ENCODE measurements at places on chromosomes 2 and 18. TPM values are rescaled to one million over a fixed set of nuclear protein-coding genes. Genes with fewer than 3 reads are reported as not detected.

DNA sequence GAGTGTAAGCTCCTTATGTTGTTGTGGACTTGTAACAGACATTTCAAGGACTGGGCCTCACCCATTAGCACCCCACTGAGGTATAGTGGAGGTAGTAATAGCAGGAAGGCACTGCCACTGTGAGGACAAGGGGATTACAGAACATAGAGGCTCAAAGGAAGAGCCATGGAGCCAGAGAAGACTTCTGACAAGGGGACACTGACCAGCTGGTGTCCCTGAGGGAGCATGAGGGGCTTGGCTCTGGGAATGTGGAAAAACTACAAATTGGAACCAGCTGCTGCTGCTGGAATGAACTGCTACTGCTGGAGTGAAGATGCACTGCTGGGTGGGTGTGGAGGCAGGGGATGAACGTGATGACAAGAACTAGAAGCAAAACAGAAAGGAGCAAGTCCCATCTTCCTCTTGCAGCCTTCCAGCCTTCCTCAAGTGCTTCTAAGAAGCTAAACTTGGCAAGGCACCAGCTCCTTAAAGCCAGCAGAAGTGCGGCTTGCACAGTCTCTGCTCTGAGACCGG is 167.3 kb upstream of the NOSTRIN start:
- H3K27me3 ChIP-seq, result no peaks in the 10 kb centered on the region
- peaks cover 8% of the 10 kb centered on the region for H3K4me1 ChIP-seq
- no peak overlapping the region for H3K4me3 ChIP-seq
- no peaks in the 10 kb centered on the region for H3K36me3 ChIP-seq
- no peak overlapping the region for H3K27ac ChIP-seq
- DNase-seq, result peak; percentile 69

GRCh38 chr18:49563701-49564517 is 2.1 kb downstream of the LIPG start:
- H3K4me3 ChIP-seq, result peak overlapping the region; percentile 91
- DNase-seq, result no peak
- peaks cover 31% of the 10 kb centered on the region for H3K36me3 ChIP-seq
- H3K27ac ChIP-seq, result peak overlapping the region; percentile 13
- H3K4me1 ChIP-seq, result peaks cover 49% of the 10 kb centered on the region

DNA sequence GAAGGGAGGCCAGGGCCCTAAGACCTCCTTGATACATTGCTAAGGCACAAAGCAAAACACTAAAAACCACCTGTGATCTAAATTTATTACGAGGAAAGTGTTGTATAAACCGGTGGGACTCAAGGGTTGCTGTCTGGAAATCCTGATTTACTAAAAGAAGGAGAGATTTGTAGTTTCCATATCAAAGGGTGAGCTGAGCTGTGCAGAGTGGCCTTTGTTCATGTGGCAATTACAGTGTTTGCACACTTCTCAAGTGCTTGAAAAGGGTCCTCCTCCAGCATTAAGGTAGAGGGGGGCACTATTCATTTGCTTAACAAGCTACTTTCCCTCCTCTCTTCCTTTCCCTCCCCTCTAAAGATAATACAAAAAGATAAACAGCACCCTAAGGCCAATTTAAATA is 30.5 kb upstream of the ITGA4 start:
- H3K27ac ChIP-seq, result no peak overlapping the region
- no peaks in the 10 kb centered on the region for H3K27me3 ChIP-seq
- H3K36me3 ChIP-seq, result no peaks in the 10 kb centered on the region
- H3K4me1 ChIP-seq, result no peaks in the 10 kb centered on the region
- no peak for DNase-seq

- H3K4me3 ChIP-seq, result no peak overlapping the region
- no peak overlapping the region for H3K27ac ChIP-seq
- no peaks in the 10 kb centered on the region for H3K4me1 ChIP-seq
- no peak for DNase-seq
These were observed 73.1 kb downstream of the FTCDNL1 start for GRCh38 chr2:199777916-199778315.

GRCh38 chr2:67567886-67568285 is 170.8 kb downstream of the ETAA1 start:
- H3K4me1 ChIP-seq, result no peaks in the 10 kb centered on the region
- DNase-seq, result no peak
- H3K4me3 ChIP-seq, result no peak overlapping the region
- no peaks in the 10 kb centered on the region for H3K36me3 ChIP-seq
- no peak overlapping the region for H3K27ac ChIP-seq
- H3K27me3 ChIP-seq, result no peaks in the 10 kb centered on the region

TRIB2 gene
- total RNA-seq, result 59.8 TPM

SIX3 gene
- total RNA-seq, result not detected

GRCh38 chr2:220569112-220569897 is 941.9 kb downstream of the SLC4A3 start:
- no peaks in the 10 kb centered on the region for H3K4me1 ChIP-seq
- no peak overlapping the region for H3K4me3 ChIP-seq
- DNase-seq, result peak; percentile 65
- no peaks in the 10 kb centered on the region for H3K27me3 ChIP-seq
- no peaks in the 10 kb centered on the region for H3K36me3 ChIP-seq

AAMP gene
- total RNA-seq, result 175 TPM

GRCh38 chr2:33373986-33374385 is 102.5 kb upstream of the RASGRP3 start:
- H3K27ac ChIP-seq, result no peak overlapping the region
- H3K27me3 ChIP-seq, result no peaks in the 10 kb centered on the region
- H3K36me3 ChIP-seq, result no peaks in the 10 kb centered on the region
- no peak for DNase-seq

DNA sequence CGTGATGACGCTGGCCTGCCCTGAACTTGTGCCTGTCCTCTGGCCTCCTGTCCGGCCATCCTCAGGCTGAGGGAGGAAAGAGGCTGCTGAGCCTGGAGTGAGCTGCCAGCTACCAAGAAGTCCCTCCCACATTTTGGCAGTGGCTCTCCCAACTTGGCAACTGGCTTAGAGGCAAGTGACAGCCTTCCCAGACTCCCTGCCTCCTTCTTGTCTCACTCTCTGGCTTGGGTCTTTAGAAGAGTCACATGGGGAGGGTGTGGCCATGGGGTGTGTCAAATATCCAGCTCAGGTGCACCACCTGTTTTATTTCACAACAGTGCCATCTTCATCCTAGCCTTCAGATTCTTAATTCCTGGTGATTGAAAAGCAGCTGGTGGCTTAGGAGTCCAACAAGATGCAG is 222.9 kb downstream of the PRKCE start:
- H3K36me3 ChIP-seq, result no peaks in the 10 kb centered on the region
- H3K4me1 ChIP-seq, result peaks cover 12% of the 10 kb centered on the region
- H3K27ac ChIP-seq, result no peak overlapping the region
- peak; percentile 50 for DNase-seq
- no peak overlapping the region for H3K4me3 ChIP-seq

TFCP2L1 gene
- total RNA-seq, result 188 TPM

DNA sequence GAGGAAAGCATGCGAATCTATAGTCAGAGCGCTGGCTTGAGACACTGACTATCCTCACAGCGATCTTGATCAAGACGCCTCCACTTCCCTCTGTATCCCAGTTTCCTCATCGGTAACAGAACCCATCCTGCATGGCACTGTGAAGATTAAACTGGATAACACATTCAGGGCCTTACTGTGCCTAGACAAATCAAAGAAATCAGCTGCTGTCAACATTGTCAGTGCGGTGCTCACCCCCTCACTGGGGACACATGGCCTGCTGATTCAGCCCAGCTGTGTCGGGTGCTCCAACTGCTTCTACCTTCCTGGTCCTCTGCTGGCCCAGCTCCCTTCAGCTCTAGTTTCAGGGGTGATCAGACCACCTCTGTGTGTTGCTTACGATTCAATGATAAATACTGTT is 268.6 kb upstream of the AGAP1 start:
- no peaks in the 10 kb centered on the region for H3K27me3 ChIP-seq
- H3K36me3 ChIP-seq, result no peaks in the 10 kb centered on the region
- H3K4me3 ChIP-seq, result no peak overlapping the region
- DNase-seq, result no peak

- no peak overlapping the region for H3K4me3 ChIP-seq
- peaks cover 13% of the 10 kb centered on the region for H3K4me1 ChIP-seq
- H3K27ac ChIP-seq, result no peak overlapping the region
- DNase-seq, result no peak
- no peaks in the 10 kb centered on the region for H3K27me3 ChIP-seq
- H3K36me3 ChIP-seq, result no peaks in the 10 kb centered on the region
These were observed 25.2 kb upstream of the ACVR1 start for GRCh38 chr2:157901325-157901724.

- H3K4me1 ChIP-seq, result no peaks in the 10 kb centered on the region
- DNase-seq, result no peak
- H3K4me3 ChIP-seq, result no peak overlapping the region
- H3K27me3 ChIP-seq, result no peaks in the 10 kb centered on the region
These were observed 565.2 kb upstream of the LINC00305 start for GRCh38 chr18:64714086-64714485.

- no peak overlapping the region for H3K27ac ChIP-seq
- H3K4me1 ChIP-seq, result peaks cover 11% of the 10 kb centered on the region
- H3K27me3 ChIP-seq, result no peaks in the 10 kb centered on the region
- no peak for DNase-seq
- no peak overlapping the region for H3K4me3 ChIP-seq
These were observed 3.3 kb upstream of the ORC2 start for GRCh38 chr2:200966770-200967169.

DNA sequence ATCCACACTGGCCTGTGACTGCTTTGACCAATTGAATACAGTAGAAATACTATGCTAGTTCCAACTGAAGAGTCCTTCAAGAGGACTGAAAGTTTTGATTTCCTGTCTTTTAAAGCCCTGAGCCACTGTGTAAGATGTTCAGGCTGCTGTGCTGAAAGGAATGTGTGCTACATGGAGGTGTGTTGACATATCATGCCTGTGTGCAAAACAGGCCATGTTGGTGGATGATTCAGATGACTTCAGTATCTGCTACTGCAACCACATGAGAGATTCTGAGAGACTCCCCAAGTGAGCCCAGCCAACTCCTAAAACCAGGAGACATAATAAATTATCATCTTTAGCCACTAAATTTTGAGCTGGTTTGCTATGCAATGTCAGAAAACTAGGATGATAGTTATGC is 662.9 kb downstream of the ZEB2 start:
- no peaks in the 10 kb centered on the region for H3K4me1 ChIP-seq
- no peak for DNase-seq
- H3K27ac ChIP-seq, result no peak overlapping the region
- H3K4me3 ChIP-seq, result no peak overlapping the region
- H3K36me3 ChIP-seq, result no peaks in the 10 kb centered on the region

Data from thyroid gland (tissue), 4 donors.